ENCODE measurements at places on chromosomes 3 and 15.

GRCh38 chr3:12115849-12116248 is 42.9 kb downstream of the TIMP4 start:
- DNase-seq, result no peak

DNA sequence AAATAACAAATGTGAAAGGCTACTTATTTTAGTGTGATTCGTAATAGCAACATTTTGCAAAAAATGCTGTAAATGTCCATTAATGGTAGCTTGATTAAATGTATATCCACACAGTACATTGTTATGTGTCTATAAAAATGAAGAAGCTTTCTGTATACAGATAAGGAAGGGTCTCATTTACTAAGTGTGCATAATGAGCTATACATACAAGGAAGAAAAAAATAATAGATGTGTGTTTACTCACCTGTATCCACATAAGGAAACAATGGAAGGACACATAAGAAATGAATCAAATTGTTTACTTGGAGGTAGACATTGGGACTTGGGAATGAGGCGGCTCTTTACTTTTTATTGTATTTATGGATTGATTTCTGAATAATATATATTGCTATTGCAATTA is 34.9 kb downstream of the MED12L start:
- DNase-seq, result no peak

GRCh38 chr3:16233806-16234205 is 30.9 kb downstream of the DPH3 start:
- DNase-seq, result no peak

DNA sequence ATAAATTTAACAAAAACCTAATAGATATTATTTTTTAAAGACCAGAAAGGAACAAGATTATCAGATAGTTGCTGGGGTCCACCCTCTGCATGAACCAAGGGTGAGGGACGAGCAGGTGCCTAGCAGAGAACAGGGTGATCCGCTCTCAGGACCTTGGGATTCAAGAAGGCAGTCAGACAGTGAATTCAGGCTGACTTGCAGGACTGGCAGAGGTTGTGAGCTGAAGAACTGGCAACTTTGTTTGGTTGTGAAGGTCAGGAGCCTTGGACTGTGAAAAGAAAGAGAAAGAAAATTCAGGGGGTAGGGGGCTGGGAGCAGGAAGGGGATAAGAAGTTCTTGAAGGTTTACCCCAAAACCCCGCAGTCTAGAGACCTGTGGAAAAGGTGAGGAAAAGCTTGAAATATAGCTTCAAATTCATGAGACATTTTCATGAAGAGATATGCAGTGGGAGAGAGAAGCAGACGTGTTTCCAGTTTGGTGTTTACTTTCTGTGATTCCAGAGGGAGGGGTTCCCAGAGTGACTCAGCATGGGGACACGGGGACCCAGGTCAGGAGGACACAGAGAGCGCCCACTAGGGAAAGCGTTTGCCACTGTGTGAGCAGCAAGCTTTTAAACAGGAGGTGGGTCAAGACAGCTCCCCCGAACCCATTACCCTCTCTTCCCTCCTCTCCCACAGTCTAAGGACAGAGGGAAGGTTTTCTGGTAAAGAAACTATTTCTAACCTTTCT is 217.2 kb upstream of the UMPS start:
- no peak for DNase-seq

DNA sequence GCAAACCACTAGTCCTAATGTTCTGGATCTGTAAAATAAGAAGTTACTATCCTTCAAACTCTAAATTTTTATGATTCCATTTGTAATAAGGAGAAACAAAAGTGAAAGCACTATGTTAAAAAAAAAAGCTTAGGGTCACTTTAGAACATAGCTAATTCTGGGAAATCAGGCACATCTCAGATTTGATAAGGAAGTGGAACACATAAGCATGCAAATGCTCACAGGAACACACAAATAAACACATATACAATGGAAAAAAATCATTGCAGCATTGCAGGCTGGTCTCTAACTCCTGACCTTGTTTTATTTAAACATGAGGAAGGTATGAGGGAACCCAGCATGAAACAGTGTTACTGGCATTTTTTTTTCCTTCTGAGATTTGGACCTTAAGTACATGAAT is 63.2 kb upstream of the TNFSF10 start:
- DNase-seq, result no peak

GRCh38 chr3:50316657-50317242 is 5.8 kb downstream of the HYAL2 start:
- DNase-seq, result no peak

GRCh38 chr3:109136523-109136922 is at the start of gene C3orf85:
Gene C3orf85, plus strand, starts transcription at chr3:109136719. Its CDS starts 129 bp downstream, at chr3:109136848.
- DNase-seq, result no peak

GRCh38 chr3:79040701-79041100 is 727.1 kb downstream of the ROBO1 start:
- peak; percentile 86 for DNase-seq

DNA sequence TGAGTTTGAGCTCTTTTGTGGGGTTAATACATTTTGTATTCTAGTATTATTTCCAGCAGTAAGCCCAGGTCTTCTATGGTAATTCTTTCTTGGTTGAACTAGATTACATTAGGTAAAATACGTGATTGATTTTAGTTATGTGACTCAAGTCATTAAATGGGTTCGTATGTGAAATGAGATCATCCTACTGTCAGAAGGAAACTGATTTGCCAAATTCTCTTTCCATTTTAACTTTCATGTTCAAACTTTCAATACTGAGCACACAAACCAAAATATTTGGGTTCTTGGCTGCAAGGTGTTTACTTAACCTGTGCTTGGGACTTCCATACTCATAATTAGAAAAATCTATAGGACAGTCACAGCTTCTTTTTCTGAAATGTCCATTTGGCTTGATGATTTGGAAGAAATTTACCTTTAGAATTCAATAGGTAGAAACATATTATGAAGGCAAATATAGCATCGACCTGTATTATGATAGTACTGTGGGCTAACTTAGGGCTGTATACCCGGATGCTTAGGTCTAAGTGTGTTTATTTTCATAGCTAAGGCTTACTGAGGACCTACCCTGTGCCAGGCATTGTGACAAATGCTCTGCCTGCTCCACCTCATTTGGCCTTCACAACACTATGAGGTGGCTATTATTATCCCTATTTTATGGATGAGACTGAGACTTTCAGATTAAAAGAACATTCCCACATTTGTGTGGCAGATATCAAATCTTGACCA is 631.8 kb upstream of the GRM7 start:
- DNase-seq, result no peak

GRCh38 chr3:112818289-112818688 is 28.4 kb downstream of the CD200R1L start:
- DNase-seq, result peak; percentile 61

- DNase-seq, result peak; percentile 7
These were observed 171.8 kb downstream of the WDR76 start for GRCh38 chr15:43998607-43999006.

DNA sequence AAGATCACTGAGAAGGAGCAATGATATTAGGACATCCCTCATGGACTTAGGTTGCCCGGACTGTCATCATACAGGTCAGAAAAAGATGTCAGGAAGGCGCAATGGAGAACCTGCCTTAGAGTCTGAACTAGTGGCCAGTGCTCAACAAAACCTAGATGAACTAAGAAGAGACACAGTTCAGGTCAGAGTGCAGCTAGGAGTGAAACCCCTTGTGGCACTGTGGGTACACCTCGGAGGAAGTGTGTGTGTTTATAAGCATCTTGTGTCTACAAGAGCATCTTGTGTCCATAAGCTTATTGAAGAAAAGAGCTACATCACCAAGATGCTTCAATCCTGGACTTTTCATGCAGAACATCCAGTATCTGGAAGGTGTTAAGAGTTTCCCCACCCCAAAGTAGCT is 315.7 kb downstream of the MAGI1 start:
- no peak for DNase-seq

DNA sequence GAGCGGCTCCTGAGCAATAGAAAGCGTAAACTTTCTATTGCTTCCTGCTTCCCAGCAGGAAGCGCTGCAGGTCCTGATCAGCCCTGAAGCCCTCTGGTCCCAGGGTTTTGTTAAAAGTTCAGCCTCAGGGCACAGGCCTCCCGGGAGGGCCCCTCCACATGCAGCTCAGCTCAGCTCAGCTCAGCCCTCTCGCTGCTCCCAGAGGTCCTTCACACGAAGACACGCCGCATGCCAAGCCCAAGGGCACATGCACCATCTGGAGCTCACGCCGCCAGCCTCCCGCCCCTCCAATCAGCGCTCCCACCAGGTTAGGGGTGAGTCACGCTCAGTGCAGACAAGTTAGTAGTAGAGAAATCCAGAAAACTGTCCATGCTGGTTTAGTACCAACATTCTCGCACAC is 12.7 kb downstream of the TKT start:
- peak; percentile 87 for DNase-seq

DNA sequence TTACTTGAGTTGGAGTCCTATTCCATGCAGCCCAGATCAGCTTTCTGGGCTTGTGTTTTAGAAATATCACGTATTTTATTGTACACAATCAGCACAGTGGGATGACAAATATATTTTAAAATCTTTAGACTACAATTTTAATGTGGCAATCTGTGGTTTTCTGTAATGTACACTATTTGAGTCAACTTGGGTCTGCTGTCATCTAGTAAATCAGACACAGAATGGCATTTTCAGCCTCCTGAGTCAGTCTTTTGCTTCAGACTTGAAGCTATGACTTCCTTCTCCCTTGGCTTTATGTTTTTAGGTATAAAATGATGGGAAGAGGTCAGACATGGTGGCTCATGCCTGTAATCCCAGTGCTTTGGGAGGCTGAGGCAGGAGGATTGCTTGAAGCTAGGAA is 232.1 kb downstream of the NECTIN3 start:
- peak; percentile 79 for DNase-seq

- DNase-seq, result peak; percentile 32
These were observed 13.2 kb downstream of the EPHB3 start for GRCh38 chr3:184574515-184575417.

DNA sequence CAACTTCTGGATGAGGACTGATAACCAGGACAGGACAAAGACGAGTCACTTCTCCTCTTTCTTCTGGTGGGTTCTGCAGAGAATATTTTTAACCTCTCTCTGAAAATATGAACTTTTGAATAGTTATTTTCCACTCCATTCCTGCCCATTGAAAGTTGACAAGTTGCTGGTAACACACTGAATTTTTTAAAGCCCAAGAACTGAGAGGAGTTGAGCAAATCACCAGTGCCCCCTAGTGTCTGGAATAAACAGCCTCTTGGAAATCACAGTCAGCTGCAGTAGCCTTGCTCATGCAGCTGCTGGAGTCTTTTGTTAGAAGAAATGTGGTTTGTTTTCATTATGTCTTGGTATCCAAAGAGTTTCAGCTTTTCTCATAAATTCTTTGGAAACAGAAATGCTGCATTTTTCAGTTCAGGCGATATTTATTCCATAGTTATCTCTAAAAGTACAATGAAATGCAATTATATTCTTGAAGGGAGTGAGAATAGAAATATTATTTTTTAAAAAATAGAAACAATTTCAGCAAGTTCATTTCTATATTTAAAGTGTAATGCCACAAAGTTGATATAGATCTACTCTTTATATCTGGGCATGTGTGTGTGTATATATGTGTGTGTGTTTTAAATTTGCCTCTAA is 741.0 kb upstream of the CBLB start:
- peak; percentile 92 for DNase-seq

DNA sequence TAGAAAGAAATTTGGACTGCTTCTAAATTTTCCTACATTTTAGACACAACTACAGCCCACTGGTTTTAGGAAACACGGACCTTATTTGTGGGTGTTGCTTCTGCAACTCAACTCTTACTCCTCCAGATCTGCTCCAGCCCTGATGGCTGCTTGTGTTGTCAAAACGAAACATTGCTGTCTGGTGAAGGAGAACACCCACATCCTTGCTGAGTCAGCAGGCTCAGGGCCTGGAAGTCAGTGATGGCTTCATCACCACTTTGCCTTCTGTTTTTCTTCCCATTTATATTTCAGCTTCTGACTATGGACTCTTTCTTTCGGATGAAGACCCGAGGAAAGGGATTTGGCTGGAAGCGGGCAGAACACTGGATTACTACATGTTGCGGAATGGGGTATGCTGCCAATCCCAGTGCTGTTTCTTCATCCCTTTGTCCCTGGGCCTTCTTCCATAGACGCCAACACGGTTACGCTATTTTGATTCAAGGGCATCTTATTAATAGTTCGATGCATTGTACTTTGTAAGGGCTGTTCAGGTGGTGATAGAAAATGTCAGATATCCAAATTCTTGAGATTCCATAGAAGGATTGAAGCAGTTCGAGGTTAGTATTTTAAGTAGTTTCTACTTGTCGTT is 392.6 kb upstream of the TPM1 start:
- DNase-seq, result peak; percentile 23

GRCh38 chr3:111730143-111730542 is 128.9 kb upstream of the PHLDB2 start:
- no peak for DNase-seq

DNA sequence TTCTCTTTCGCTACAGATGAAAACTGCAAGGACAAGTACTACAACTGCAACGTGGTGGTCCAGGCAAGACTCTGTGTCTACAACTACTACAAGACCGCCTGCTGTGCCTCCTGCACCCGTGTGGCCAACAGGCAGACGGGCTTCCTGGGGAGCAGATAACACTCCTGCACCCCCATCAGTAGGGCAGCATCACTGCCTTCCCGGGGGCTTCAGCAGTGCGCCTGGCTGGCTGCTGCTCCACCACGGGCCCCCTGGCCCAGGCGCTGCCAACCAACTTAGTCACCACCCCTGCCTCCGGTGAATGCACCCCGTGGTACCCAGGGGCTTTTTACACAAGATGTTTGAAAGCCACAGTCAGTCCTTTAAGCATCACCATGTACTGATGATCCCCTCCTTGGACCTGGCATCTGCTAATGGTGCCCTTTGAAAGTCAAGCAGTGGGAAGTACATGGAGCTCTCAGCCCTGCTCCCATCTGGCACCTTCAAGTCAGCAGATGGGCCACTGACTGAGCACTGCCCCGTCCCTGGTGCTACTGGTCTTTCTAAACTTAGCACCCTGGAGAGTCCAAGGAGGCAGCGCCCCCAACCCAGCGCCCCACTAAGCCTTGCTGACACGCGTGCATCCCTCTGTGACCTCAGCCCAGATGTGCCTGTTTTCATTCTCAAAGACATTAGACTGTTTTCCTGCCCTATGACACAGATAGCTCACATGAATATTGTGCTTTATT is 33.0 kb upstream of the NR2E3 start:
- no peak for DNase-seq

DNA sequence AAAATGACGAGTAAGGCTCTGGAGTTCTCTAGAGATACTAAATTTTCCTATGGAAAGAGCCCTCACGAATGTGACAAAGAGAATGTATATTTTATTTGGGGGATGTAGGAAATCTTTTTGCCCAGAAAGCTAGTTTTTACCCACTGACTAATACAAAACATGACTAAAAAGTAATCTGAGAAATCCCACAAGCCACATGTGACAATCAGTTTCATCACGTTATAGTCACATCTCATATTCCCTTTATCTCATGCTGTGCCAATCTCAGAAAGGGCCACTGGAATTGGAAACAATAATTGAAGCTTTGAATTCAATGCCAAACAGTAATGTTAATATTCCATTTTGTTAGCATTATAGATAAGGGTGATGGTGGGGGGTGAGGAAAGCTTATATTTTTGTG is 509.0 kb upstream of the GOLIM4 start:
- DNase-seq, result no peak

- DNase-seq, result peak; percentile 52
These were observed 48.5 kb upstream of the SKIL start for GRCh38 chr3:170309046-170309445.

Measured in EH (cell line).